Stimulated activated CD8-positive, alpha-beta memory T cell treated with anti-CD3 and anti-CD28 coated beads, Interleukin-2, amount 100 ng/mL, for 1 hour (primary cell): ENCODE measurements at places on chromosomes 5 and 9.

GRCh38 chr5:53590759-53591158 is 30.3 kb downstream of the NDUFS4 start:
- DNase-seq, result no peak

DNA sequence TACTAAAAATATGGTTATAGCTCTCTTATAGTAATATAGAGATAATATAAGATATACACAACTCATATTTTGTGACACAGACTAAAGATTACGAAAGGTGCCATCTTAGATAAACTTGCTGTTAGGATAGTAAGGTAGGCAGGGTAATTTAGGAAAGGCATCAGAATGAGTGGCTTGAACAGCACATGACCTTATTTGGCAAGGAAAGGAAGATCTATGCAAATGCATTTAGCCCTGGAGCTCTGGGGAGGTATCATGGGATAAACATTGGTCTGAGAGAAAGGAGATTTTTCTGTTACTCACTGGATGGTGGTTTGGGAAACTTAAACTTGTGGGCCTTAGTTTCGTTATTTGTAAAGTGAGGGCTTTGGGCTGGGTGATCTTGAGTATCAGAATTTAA is 65.8 kb downstream of the KCTD16 start:
- no peak for DNase-seq

DNA sequence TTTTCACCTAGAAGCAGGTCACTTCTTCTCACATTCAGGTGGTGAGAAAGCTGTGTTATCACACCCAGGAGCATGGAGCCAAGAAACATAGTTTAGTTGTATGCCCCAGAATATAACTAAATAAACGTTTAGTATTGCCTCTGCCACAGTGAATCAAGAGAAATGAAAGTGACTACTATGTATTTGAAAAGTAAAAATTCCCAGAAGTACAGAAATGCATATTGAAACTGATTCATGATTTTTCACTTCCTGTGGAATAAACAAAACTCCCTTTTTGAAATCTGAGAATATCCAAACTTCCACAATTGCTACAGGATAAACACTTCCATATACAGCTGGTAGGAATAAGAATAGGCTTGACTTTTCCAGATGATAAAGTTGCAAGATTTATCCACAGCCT is 15.3 kb upstream of the NINJ1 start:
- DNase-seq, result no peak

DNA sequence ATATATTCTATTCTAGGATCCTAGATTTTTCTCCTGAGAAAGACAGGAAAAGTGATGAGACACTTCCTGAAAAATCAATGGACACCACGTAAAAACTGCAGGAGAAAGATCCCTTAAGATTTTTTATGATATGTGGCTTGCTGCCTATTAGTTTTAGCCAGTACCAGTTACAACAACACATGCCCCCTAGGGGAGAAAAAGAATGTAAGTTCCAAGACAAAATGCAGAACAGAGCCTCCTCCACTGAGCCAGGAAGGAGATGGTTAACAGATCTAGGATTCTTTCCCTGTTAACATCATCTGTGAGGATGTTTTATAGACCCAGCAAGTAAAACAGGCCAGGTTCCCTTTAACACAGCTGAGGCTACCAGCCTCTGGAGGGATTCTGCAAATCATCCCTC is 574.7 kb downstream of the TLE4 start:
- DNase-seq, result no peak

DNA sequence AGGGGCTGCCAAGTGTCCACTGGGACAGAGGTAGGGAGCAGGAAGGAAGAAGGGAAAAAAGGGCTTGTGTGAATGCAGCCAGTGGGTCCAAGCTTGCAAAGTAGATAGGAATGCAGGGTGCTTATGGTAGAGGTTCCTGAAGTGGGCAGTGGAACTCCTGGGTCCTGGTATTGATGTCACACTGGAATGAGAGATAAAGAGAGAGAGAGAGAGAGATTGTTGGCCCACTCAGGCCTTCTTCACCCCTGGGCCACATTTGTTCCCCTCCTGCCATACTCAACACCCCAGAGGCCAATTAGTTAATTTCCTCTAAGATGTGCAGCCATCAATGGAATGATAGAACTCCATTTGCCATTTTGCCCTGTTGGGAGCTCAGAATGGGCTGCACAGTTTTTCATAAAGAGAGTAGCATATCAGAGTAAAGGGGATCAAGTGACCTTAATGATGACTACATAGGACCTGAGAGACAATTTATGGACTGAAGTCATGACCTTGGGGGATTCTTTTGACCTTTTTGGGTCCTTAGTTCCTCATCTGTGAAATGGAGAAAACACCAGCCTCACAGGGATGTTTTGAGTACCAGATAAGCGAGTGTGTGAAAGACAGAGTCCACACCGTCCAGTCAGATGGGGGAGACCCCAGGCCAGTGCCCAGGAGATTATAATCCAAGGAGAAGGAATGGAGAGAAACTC is 52.9 kb downstream of the PPARGC1B start:
- no peak for DNase-seq

- no peak for DNase-seq
Observed at GRCh38 chr9:134253606-134254205, 72.5 kb upstream of the RXRA start.

DNA sequence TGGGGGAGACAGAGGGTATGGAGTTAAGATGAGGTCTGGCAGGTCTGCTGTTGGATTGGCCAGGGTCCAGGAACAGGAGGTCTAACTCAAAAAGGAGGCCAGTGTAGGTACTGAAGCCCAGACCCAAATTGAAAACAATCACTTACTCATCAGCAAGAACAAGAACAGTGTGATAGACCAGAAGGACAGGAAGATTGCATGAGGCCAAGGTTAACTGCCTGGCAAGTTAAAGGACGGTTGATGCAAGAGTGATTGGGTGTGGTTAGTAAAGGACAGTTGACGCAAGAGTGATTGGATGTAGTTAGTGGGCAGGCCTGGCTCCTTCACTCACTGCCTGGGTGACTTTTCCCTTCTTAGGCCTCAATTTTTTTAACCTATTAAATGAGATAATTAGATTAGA is 132.6 kb downstream of the PDZD2 start:
- DNase-seq, result no peak

- no peak for DNase-seq
Observed at GRCh38 chr5:3853362-3853761, 257.7 kb downstream of the IRX1 start.

- DNase-seq, result no peak
Observed at GRCh38 chr5:146055432-146055831, 49.9 kb downstream of the PLAC8L1 start.

GRCh38 chr5:8458038-8458383 is 589.1 kb downstream of the MTRR start:
- DNase-seq, result no peak

DNA sequence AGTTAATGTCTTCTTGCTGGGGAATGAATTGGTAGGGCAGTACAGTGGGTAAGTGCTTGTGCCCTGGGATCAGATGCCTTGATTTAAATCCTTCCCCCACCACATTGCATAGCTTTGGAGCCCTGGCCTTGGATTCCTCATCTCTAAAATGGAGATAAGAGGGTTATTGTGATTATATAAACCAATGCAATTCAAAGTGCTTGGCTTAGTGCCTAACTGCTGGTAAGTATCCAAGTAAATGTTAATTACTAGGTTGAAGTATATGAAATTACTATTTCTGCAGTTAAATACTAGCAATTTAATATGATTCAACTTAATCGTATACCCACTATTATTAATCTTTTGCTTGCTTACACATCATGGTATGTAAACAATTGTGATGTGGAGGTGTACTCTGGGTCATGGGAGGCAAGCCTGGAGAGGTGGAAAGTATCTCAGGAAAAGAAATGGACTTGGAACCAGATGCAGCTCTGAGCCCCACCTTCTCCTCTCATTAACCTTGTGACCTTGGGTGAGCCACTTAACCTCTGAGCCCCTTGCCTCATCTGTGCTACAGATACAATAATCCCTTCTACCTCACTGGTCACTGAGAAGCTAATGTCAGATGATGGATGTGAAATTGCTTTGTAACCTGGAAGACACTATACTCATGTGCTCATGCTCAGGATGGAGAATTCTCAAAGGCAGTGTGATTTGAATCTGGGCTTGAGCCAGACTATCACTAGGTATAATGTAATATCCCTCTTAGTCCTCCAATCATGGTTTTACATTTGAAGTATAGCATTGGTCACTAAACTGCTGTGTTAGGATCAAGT is 23.8 kb downstream of the NEUROG1 start:
- no peak for DNase-seq

DNA sequence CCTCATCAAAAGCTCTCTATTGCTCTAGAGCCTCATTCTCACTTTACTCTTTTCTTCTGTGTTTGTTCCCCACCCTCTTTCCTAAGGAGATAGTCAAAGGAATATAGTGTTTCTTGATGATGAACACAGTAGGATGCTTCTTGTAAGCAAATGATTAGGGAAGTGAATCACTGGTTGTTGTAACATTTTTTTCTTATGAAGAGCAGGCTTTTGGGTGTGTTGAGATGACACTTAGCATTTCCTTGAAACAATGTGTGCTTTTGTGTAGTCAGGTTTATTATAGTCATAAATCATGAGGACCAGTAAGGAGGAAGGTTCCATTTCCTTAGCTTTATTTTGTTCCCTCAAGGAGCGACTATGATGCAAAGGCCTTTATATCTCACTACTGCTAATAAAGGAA is 1991.3 kb upstream of the C9orf72 start:
- no peak for DNase-seq

DNA sequence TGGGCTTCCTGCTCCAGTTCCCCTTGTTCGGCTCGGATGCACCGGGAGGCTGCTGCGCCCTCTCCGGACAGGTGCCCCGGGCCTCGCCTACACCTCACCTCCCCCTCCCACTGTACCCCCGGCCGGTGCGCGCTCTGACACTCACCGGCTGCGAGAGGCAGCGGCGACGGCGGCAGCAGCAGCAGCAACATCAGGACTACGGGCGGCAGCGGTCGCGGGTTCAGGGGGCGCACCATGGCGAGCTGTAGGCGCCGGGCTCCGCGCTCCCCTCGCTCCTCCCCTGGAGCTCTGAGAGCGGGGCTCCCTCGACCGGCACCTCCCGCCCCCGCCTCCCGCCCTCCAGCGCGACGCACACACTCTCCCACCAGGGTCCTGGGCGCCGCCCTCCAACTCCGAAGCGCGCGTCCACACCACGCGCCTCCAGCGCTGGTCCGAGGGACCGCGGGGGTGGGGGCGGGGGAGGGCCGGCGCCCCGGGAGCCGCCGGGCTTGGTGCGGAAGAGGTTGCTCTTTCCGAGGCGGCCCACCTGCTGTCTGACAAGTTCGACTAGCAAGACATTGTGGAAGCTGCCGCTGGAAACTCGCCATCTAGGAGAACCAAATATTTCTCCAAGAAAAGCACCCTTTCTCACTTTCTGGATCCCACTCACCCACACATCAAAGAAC is at the start of gene GFRA3:
TSS of gene GFRA3 (minus strand) at position 433 of the 665 bp plus-strand sequence. CDS start at position 236, 197 bp downstream.
- DNase-seq, result no peak
